ENCODE measurements at places on chromosomes 2 and 18. TPM values are rescaled to one million over a fixed set of nuclear protein-coding genes. Genes with fewer than 3 reads are reported as not detected.

The KRTCAP3 gene
- not detected for total RNA-seq

The REEP1 gene
- total RNA-seq: 0.11 TPM

The CENPA gene
- total RNA-seq: 7.7 TPM

The MYO5B gene
- under 0.01 TPM for total RNA-seq

The ST8SIA5 gene
- total RNA-seq: under 0.01 TPM

The DOK6 gene
- 1.2 TPM for total RNA-seq

The LTBP1 gene
- 502 TPM for total RNA-seq

The ATP8B1 gene
- 46.1 TPM for total RNA-seq

The RGPD8 gene
- total RNA-seq: 9.5 TPM

The C2orf78 gene
- total RNA-seq: not detected

The DDX18 gene
- 57.7 TPM for total RNA-seq

Measured in uterine smooth muscle cell (primary cell).